ENCODE measurements at places on chromosomes 12 and 14.

GRCh38 chr12:52757449-52758176 is 19.5 kb downstream of the KRT76 start:
- DNase-seq, result no peak

- DNase-seq, result no peak
These were observed 216.8 kb downstream of the SLC15A4 start for GRCh38 chr12:128606970-128607369.

DNA sequence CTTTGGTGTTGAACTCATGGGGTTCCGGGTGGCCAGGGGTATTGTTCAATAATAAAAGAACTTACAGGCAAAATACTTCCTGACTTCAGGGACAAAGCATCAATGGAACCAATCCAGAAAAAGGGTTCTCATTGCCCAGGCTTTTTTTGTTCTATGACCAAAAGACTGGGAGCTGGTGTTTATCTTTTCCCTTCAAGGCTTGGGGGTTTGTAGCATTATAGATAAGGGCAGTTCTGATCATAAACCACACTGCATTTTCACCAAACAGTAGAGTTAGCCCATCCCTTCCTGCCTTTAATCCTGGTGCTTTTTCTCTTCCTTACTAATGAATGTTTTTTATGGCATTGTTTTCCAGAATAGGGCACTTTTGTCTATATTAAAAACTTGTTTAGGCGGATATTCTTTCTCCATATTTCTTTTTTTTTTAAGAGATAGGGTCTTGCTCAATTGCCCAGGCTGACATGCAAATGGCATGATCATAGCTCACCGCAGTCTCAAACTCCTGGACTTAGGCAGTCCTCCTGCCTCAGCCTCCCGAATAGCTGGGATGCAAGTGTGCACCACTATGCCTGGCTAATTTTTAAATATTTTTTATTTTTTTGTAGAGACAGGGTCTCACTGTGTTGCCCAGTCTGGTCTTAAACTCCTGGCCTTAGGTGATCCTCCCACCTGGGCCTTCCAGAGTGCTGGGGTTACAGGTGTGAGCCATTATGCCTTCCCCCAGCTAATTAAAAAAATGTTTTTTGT is 9.7 kb downstream of the FUT8 start:
- DNase-seq, result peak; percentile 93

DNA sequence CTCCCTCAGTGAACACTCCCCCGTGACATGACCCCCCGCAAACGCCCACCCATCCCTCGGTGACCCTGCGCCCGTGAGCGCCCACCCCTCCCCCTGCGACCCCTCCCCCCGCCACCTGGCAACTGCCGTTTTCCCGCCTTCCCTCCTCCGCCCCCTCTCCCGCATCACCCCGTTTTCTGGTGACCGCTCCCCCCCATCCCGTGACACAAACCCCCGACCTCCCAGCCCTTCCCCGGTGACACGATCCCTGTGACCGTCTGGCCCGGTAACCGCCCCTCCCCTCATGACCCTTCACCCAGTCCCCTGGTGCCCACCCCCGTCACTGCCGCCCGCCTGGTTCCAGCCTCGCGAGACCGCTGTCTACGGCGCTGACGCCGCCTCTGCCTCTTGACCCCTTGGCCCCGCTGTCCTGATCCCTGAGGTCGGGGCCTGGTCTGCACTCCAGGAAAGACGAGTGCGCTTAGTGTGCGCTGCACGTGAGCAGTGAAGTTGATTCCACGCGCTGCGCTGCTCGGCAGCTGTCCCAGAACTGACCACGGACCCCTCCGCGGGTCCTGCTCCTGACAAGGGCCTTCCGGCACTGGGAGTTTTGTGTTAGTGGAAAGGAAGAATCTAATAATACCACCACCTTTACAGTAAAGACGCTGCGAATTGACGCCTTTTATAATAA is 59.4 kb downstream of the DDX51 start:
- DNase-seq, result peak; percentile 75

DNA sequence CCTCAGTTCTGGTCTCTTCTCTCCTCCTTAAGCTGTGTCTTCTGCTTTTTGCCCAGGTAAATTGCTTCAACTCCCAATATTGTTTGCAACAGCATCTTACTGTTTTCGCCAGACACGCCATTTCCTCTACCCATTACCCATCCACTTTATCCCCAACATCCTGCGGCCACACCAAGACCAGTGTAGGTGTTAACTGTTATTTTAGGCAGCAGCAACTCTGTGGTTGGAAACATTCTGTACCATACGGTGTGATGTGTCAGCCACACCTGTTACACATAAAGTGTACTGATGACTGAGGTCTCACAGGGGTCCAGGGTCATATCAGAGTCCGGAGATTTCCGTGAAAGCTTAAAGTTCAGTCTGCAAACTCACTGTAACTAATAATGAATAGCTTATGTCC is 21.8 kb upstream of the KLRD1 start:
- no peak for DNase-seq

- no peak for DNase-seq
These were observed 2.7 kb upstream of the BEST3 start for GRCh38 chr12:69701826-69702225.

- DNase-seq, result peak; percentile 95
These were observed at the start of gene STON2 for GRCh38 chr14:81400202-81400678. Gene STON2 (minus strand): TSS chr14:81400324. CDS start chr14:81398382, 1,942 bp downstream.

DNA sequence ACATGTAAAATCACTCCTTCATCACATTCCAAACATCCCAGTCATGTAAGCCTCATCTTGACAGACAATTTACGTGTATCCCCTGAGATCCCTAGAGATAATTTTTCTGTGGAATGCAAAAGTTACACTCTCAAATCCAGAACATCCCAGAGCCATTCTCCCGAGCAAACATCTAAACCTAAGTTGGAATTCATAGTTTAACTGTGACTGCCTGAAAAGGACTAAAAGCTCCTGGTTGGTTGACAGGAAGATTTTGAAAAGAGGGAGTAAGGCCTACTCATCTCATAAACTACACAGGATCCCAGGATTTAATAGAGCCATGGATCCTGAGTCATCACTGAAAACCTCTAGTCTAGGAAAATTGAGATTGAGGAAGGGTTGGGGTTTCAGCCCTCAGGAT is 123.6 kb downstream of the SCN8A start:
- no peak for DNase-seq

GRCh38 chr12:52903285-52903854 is 1.5 kb downstream of the KRT8 start:
- peak; percentile 81 for DNase-seq

DNA sequence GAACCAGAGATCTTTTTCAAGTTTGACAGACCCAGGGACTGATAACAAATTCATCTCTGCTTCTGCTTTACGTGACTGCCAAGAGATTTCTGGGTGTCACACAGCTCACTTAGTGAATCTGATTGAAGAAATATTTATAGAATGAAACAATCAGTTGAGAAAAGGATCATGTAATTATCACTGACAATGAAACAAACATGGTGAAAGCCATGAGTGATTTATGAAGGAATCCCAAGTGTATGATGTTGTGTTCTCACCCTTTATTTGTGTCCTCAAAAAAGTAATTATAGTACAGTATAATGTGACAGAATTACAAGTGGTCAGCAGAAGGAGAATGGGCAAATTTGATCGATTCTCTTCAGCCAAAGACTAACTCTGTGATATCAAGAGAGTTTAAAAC is 177.3 kb downstream of the BMP4 start:
- no peak for DNase-seq
